ENCODE measurements at places on chromosomes 6 and 20.

- DNase-seq = no peak
Observed at GRCh38 chr20:13865156-13865555, 80.3 kb downstream of the NDUFAF5 start.

DNA sequence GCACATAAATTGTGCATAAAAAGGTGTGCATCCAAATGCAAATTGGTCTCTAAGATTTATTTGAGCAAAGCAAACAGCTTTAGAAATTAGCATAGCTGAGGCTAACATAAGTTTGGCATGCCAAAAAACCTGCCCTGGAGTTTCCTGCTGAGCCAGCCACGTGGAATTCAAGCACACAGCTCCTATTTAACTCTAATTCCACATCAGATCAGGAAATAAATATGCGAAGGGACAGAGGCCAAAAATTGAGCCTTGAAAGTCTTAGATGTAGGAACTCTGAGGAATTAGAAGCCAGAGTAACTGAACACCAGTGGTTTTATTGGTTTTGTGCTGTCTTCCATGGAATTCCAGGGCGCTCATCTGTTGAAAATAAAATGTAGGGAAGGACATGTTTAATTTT, 19.6 kb downstream of the SOBP start:
- DNase-seq = no peak

GRCh38 chr6:166266336-166266735, 41.9 kb downstream of the PRR18 start:
- DNase-seq = no peak

DNA sequence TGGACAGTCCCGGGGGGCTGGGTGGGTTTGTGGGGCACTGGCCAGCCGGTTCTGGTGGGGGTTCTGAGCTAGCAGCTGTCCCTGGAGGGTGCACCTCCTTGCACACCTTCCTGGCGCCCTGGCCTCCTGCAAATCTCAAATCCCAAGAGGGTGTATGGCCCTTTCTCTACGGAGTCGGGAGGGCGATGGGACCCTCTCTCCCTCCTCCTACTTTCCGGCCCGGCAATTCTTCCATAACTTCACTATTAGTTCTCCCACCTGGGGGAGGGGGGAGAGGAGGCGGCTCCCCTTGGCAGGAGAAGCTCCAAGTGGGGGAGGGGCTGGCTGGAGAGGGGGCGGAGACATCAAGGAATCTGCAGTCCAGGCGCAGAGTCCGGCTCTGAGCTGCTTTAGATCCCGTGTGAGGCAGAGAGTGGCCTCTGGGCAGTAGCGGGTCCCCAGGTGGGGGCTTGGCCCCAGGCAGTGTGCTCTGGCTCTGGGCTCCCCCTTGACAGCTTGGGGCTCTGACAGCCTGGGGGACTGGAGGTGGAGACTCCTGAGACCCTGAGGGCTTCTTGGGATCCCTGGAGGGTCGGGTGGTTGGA, 1.4 kb upstream of the LAMA5 start:
- no peak for DNase-seq

DNA sequence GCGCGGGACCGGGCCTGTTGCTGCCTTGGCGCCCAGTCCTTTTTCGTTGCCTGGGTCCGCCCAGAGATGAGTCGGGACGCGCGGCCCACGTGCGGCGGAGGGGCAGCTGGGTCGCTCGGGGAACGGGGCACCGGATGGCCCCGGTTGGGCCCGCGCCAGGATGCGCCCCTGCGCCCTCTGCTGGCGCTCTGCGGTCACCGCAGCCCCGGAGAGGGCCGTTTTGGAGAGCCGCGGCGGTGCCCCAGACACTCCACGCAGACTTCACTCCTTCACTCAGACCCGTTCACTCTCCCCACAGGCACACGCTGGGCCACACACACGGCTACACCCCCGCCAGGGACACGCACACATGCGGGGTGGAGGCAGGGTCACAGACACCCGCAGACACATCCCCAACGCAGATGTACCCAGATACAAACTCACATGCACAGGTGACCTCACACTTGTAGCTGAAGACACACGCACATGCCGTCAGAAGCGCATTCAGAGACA, 38.8 kb downstream of the SRC start:
- peak; percentile 82 for DNase-seq

GRCh38 chr20:53569606-53570307, 23.9 kb downstream of the ZNF217 start:
- DNase-seq = no peak

DNA sequence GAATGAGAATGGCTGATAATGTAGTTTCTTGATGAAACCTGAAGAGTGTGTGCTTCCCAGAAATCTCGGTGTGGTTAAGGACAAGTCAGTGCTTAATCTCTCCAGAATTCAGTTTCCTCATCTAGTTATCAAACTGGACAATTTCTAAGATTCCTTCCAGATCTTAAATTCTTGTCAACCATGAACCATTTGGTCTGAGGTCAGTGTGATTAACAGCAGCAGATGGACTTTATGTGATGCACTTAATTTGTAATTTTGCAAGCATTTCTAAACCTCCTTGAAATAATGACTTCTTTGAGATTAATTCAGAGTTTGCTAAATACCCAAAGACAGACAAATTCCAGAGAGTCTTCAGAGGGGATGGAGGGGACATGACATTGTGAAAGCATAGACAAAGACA, 160.3 kb downstream of the KIF16B start:
- no peak for DNase-seq

- no peak for DNase-seq
Observed at GRCh38 chr6:81465859-81466258, 286.6 kb downstream of the TENT5A start.

DNA sequence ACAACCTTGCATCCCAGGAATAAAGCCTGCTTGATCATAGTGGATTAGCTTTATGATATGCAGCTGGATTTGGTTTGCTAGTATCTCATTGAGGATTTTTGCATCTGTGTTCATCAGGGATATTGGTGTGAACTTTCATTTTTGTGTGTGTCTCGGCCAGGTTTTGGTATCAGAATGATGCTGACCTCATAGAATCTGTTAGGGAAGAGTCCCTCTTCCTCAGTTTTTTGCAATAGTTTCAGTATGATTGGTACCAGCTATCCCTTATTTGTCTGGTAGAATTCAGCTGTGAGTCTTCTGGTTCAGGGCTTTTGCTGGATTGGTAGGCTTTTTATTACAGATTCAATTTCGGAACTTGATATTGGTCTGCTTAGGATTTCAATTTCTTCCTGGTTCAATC, 132.5 kb downstream of the ZFAND3 start:
- no peak for DNase-seq

- no peak for DNase-seq
Observed at GRCh38 chr6:136823128-136823660, 802 bp downstream of the PEX7 start.

GRCh38 chr6:81054036-81054435, 698.4 kb downstream of the TENT5A start:
- DNase-seq = no peak

GRCh38 chr6:140744659-140745320, 1370.3 kb upstream of the CITED2 start:
- no peak for DNase-seq

DNA sequence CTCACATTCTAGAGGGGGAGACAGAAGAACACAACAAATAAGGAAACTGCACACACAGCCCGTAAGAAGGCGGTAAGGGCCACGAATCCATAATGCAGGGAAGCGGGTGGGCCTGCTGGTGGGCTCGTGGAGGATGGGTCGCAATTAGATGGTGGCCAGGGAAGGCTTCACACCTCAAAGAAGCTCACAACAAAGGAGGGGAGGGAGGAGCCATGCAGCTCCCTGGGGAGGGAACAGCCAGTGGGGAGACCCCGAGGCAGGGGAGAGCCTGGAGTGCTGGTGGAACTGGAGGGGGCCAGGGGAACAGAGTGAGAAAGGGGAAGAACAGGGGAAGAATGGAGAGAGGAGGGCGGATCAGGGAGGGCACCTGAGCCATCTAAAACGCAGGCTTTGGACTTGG, 13.4 kb downstream of the SRC start:
- DNase-seq = no peak

DNA sequence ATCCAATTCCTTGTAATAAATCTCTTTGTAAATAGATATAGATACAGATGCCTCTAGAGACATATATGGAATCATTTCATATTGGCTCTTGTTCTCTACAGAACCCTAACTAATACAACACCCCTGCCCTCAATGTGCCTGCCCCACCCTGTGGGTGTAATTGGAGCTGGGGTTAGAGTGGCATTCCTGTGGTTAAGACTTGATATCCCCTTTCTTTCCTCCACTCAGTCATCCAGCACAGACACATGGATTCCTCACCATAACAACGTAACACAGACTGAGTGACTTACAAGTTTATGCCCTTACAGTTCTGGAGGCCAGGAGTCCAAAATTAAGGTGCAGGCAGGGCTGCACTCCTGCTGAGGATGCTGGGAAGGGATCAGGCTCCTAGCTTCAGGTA, 42.8 kb downstream of the C6orf118 start:
- no peak for DNase-seq

- DNase-seq = no peak
Observed at GRCh38 chr6:96823743-96824142, 13.5 kb downstream of the GPR63 start.

DNA sequence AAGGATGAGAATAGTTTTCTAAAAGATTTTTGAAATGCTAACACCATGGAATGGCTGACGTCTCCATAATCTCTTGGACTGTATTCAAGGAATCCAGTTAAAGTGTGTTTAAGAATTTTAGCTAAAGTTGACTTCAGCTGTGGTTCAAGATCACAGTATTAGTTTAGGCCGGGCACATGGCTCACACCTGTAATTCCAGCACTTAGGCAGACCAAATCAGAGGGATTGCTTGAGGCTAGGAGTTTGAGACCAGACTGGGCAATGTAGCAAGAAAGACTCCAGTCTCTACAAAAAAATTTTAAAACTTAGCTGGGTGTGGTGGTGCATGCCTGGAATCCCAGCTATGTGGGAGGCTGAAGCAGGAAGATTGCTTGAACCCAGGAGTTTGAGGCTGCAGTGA, 68.2 kb downstream of the RFPL4B start:
- DNase-seq = no peak

DNA sequence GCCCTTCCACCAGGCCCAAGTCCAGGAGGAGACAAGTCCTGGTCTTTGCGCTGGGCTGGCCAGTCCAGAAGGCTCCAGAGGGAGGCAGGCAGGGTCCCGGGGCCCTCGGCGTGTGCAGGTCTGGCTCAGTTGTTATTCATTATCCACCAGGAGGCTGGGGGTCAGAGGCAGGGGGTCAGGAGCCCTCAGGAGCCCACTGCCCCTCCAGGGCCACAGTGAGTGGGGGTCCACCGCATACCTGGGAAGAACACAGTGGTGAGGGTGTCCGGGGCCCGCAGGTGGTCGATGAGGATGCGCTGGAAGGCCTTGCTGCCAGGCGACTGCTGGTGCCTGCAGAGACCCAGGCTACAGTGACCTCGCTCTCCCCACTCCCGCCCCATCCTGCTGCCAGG, 4.4 kb upstream of the C20orf144 start:
- no peak for DNase-seq

- no peak for DNase-seq
Observed at GRCh38 chr20:846894-847278, 13.4 kb downstream of the FAM110A start.

DNA sequence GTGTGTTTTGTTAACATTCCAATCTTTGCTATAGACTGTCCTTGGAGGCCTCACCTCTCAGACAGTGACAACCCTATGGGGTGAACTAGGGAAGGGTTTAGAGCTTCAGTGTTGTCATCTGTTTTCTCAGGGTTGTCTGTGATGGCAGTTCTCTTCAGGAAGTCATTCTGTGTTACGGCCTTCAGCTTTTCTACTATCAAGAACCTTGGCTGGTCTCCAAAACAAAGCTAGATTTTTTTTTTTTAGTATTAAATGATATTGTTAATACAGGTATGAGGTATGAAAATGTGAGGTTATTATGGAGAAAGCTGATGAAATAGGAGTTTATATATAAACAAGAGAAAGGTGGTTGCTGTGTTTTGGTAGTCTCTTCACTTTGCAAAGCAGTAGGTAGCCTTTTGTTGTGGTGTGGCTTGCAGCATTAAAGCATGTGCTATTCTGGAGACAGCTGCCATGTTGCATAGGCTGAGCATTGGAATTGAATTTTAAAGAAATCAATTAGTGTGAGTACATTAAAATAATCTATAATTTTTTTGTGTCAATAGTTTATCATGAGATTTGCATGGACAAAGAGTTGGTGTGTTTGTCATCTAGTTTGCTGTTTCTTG, 162.6 kb downstream of the CARMIL1 start:
- DNase-seq = no peak

GRCh38 chr6:159044899-159045727, at the start of gene TAGAP:
TAGAP (minus strand) TSS chr6:159044991; CDS start chr6:159044146, 845 bp downstream.
- no peak for DNase-seq

DNA sequence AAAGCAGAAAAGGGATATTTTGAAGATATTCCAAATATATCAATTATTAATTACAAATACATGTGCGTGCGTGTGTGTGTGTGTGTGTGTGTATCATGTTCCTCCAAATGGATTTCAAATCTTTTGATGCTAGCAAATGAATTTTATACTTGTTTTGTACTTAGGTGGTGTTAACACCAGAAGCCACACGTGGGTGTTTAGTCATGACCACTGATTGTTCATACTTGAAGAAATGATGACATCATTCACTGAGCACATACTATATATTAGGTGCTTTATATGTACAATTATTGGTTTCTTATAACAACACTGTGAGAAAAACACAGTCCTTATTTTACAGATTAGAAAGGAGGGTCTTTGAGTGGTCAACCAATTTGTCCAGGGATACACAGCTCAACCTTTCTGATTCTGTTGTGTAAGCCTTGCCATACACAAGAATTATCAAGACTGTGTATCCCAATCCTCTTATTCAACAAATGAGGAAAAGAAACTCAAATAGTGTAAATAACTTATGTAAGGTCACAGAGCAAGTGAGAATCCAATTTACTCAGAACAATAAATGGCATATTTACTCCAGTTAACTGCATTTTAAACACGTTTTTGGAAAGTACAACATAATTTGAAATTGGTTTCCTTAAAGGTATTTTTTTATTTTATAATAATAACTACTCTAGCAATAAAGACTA, 88.5 kb downstream of the BCAS1 start:
- no peak for DNase-seq

GRCh38 chr20:49579195-49579594, 11.3 kb upstream of the PTGIS start:
- DNase-seq = no peak

DNA sequence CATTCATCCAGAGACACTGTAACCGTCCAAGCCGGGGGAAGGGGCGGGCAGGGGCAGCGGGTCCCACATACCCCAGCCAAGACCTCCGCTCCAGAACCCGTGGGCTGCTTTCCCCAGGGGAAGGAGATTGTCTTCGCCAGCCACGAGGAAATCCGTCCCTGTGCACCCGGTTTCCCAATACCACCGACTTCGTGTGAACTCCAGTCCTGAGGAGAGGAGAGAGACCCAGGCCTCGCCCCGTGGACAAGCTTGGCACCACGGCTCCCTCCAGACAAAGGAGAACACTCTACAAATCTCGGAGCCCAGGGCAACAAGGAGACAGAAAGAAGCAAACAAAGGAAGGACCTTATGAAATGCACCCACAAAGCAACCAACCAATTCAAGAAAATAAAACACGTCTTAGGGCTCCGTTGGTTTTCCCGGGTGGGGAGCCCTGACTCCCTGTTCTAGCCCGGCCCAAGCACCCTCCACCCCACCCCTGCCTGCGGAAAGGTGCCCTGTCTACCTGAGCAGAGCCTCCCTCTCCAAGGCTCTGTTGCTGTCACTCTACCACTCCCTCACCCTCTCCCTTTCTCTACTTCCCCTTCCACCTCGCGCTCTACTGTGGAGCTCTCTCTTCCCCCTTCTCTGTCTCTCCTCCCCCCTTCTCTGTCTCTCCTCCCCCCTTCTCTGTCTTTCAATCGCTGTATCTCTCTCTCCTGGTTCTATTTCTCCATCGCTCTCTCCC, 1382.8 kb upstream of the DEFB115 start:
- no peak for DNase-seq
